ENCODE measurements at places on chromosomes 6 and 20.

- DNase-seq = peak; percentile 40
These were observed 111.0 kb upstream of the TFAP2D start for GRCh38 chr6:50602292-50602691.

DNA sequence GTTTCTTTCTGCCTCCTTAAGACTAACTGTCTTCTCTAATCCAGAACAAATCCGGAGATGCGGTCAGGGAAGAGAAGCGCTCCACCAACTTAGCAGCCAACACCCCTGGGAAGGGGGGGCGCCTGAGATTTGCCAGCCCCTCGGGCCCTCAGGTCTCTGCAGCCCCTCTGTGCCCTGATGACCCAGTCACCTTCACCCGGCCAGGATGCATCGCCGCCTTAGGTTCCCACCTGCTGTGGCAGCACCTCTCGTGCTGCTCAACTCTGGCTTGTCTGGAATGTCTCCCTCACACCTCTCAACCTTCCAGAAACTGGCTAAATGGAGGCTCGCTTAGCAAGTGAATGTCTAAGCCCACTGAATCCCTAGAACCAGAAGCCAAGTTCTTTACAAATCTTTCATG lies 28.0 kb upstream of the AAR2 start:
- no peak for DNase-seq

GRCh38 chr20:4366076-4366475 lies 350.7 kb upstream of the RNF24 start:
- no peak for DNase-seq

GRCh38 chr6:56363796-56364430 lies 116.5 kb upstream of the COL21A1 start:
- DNase-seq = no peak

GRCh38 chr6:235763-236360 lies 56.4 kb upstream of the DUSP22 start:
- DNase-seq = peak; percentile 87

- no peak for DNase-seq
These were observed 14.5 kb downstream of the TCF15 start for GRCh38 chr20:595330-596308.

GRCh38 chr20:2759603-2760296 lies 40.7 kb downstream of the CPXM1 start:
- no peak for DNase-seq

GRCh38 chr20:58438970-58439808 lies 50.2 kb downstream of the VAPB start:
- no peak for DNase-seq

GRCh38 chr20:44664131-44664530 lies 12.6 kb upstream of the ADA start:
- no peak for DNase-seq

- no peak for DNase-seq
These were observed 220.7 kb upstream of the CITED2 start for GRCh38 chr6:139595183-139595582.

GRCh38 chr6:17865243-17865642 lies 122.2 kb downstream of the KIF13A start:
- no peak for DNase-seq

DNA sequence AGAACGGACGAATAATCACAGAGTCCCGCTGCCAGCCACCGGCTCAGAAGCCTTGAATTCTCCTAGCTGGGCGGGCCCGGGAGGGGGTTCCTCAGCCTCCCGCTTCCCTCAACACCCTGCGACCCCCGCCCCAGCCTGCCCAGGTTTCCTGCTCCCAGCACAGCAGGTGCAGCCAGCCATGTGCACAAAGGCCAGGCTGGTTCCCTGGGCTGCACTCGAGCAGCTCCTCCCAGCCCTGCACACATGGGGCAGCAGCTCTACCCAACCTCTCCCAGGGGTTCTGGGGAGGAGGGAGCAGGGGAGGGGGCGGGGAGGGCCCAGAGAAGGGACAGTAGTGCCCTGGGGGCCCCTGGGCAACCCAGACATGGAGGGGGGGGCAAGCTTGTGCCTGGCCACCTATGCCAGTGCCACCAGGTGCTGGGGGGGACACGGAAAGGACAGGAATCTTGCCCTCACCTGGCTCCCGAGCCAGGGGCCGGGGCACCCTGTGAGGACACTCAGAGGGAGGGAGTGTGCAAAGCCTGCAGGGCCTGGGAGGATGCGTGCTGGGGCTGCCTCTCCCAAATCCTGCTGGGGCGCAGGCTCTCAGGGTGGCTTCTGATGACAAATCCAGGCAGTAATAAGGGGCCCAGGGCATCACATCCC lies 1.2 kb upstream of the NTSR1 start:
- DNase-seq = no peak

DNA sequence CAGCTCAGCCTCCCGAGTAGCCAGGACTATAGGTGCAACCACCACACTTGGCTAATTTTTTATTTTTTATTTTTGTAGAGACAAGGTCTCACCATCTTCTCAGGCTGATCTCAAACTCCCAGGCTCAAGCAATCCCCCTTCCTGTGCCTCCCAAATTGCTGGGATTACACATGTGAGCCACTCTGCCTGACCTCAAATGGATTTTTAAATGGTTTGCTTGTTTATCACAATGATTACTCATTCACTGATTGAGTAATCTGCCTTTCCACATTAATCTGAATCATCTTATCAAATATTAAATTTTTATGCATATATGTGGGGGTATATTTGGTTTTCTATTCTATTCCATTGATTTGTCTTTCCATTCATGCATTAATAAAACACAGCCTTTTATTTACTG lies 9.4 kb upstream of the KHDC1L start:
- DNase-seq = no peak

DNA sequence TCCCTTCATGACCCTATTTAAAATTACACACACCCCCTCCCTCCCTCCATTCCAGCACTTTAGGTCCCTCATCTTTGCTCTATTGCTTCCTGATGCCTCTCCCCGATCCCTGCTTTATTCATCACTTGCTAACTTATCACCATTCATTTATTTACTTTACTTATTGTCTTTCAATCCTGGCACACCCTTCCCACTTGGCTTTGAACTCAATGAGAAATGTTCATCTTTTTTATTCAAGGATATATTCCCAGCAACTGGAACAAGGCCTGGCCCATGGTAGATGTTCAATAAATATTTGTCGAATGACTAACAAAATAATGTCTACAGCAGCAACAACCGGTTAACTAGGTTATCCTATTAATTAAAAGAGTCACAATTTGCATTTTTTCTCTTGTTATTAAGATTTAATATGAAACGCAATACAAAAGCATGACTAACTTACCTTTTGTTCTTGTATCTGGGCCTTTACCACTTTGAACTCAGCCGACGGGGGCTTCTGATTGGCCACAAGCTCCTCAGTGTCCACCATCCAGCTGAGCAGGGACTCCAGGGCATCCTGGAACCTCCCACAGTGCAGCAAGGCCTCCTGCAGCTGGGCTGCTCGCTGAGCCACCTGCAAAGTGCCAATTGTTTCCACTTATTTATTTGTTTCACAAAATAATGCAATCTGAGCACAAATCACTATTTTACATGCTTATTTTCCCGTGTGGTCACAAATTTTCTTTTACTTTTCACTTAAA lies 107.8 kb downstream of the DST start:
- DNase-seq = no peak

DNA sequence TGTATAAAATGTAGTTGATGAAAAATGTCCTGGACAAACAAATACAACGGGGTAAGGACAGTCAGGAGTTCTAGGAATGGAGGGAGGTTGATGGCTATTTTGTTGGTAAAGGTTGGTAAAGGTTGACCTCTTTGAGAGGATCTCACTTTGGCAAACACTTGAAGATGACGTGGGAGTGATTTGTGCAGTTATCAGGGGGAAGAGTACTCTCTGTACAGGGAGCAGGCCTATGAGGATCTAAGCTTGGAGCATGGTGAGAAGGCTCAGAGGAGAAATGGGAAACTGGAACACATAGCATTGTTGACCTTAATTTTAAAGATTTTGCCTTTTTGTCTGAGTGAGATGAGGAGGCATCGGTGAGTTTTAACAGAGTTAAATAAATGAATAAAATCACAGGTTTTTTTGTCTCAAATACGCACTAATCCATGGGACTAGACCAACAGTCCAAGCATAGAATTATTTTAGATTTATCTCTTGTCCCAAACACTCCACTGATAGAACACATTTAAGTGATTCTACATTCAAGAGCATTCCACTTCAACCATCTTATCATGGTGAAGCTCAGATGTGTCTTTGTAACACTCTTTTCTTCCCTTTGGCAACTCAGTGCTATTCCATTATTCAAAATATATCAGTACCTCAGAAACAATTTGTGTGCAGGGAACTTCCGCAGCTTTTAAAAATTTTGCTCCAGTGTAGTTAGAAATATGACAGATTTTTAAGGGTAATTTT lies 5.7 kb downstream of the LAMA2 start:
- DNase-seq = no peak

GRCh38 chr6:12208190-12208589 lies 82.0 kb upstream of the EDN1 start:
- no peak for DNase-seq

DNA sequence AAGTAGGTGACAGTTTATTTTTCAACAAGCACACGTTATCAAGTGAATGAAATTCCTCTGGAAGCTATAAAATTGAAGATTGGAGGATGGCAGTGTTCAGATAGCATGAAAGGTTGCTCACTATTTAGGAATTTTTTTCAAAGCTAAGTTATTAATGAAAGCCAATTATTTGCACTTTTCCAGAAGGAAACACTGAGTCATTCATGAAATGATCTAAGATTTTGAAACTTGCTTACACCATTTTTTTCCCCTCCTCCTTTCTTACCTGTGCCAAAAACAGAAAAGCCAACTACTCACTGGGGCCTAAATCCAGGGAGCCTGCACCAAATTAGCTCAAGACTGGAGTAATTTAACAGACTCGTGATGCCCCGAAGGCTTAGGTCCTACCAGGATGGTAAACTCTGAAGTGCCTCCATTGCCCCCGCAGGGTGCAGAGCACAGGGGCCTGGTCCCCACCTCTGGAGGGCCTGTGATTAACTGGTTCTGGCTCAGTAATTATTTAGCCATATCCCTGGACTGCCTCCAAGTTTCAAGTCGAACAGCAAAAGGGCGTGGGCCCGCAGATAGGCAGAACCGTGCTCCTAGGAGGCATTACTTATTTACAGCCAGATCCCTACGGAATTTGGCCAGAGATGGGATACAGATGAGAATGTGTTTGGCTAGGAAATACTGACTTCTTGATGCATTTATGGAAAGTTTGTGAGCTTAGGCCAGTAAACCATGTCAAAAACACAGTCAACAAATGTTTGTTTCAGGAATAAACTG lies 28.0 kb upstream of the ZNF217 start:
- DNase-seq = peak; percentile 61

DNA sequence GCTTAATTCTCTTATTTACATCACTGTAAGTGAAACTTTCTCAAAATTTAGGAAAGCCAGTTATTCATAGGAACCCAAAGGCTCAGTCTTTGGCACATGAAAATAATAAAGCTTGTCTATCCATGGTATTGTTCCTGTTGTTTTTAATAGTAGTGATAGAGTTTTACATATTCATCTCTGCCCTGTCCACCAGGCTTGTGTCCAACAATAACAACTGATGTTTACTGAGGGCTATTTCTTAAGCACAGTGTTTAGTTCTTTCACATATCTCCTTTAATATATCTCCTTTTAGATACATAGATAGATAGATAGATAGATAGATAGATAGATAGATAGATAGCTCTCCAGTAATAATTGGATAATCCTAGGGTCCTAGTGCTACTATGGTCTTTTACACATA lies 34.2 kb downstream of the FOXQ1 start:
- DNase-seq = no peak

- DNase-seq = peak; percentile 67
These were observed 30.8 kb downstream of the SF3B5 start for GRCh38 chr6:144064402-144065212.

GRCh38 chr6:14428269-14428668 lies 310.7 kb downstream of the CD83 start:
- no peak for DNase-seq

GRCh38 chr6:85126485-85127167 lies 323.3 kb upstream of the NT5E start:
- DNase-seq = peak; percentile 47

DNA sequence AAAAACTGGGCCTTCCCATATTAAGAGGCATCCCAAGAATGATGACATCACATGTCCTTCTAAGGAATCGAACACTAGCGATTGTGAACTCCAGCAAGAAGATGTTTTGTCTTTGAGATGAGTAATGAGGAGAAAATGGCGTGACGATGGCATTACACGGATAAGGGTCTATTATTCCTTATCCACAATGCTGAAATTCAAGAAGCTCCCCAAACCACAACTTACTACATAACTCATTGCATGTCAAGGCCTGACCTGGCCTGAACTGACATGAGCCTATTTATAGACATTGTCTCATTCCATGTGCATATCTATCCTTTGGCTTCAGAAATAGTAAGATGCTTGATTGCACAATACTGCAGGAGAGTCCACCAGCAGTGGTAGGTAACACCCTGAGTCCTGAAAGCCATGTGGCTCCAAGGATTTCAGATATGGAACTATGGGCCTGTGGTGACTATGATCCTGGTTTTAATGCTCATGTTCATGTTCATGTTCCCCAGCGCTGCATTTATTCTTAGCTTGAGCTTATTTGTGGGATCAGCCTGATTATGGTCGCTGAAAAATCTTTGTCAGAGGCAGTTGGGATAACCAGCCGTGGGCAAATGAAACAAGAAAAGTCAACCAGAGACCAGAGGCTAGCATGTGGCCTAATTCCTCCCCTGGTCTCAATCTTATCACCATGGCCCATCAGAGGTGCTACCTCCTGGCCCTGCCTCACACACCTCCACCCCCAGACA lies 183.2 kb upstream of the JARID2 start:
- DNase-seq = no peak

- DNase-seq = no peak
These were observed 39.1 kb downstream of the MDFI start for GRCh38 chr6:41677124-41677921.

GRCh38 chr6:142925575-142926110 lies 19.3 kb downstream of the HIVEP2 start:
- no peak for DNase-seq

GRCh38 chr6:167428664-167429333 lies 103.9 kb downstream of the TTLL2 start:
- no peak for DNase-seq

DNA sequence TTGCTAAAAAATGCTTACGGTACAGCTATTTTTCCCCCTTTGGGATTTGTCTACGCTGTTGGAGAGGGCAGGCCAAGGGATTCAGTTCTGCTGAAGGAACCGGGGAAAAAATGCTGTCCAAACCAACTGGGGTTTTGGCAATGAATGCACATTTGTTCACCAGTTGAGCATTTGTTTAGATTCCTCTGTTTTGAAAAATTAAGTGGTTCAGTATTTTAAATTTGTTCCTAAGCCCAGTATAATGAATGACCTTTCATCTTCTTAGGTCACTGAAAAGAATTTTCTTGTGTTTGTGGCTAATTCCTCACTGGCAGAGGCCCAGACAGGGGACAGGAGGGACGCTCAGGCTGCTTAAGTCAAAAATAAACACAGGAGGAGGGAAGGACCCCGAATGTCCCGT lies 10.8 kb upstream of the EYA2 start:
- no peak for DNase-seq

- DNase-seq = no peak
These were observed 114.5 kb downstream of the JAG1 start for GRCh38 chr20:10559266-10559665.

All from GM12865 (cell line).